ENCODE measurements at places on chromosomes 7 and 10.

- no peak for DNase-seq
Observed at GRCh38 chr7:44387389-44387788, 62.0 kb upstream of the CAMK2B start.

- DNase-seq, result no peak
Observed at GRCh38 chr7:148222721-148223120, 367.8 kb upstream of the C7orf33 start.

GRCh38 chr10:15478429-15478828 lies 107.3 kb upstream of the FAM171A1 start:
- DNase-seq, result no peak

GRCh38 chr10:102982296-102982695 lies 64.2 kb downstream of the CNNM2 start:
- no peak for DNase-seq

- DNase-seq, result no peak
Observed at GRCh38 chr7:45136106-45137060, 21.2 kb upstream of the RAMP3 start.

GRCh38 chr7:36860681-36861080 lies 136.4 kb upstream of the AOAH start:
- no peak for DNase-seq

DNA sequence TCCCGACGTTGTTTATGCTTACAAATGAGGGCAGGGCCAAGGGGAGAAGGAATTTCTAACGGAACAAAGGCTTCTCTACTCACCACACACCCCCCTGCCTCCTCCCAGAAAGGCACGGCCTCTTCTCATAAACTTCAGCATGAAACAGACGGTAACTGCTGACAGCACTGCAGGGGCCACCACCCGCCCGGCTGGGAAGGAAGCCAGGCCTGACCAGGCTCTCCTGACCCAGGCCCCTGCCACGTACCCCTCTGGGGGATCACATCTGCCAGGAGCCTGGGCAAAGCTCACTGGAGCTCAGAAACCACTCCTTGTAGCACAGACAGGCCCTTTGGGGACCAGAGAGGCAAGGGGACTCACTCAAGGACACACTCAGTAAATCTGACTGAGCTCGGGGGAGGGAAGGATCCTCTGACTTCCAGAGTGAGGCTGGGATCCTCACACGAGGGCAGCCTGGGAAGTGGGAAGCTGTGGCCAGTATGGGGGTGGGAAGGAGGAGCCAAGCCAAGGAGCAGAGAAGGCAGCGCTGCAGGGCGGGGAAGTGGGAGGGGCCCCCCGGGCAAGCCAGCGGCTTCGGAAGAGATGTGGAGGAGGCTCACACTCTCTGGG lies 46.1 kb downstream of the ZCCHC24 start:
- peak; percentile 89 for DNase-seq

GRCh38 chr7:7496311-7496710 lies 39.4 kb downstream of the COL28A1 start:
- DNase-seq, result no peak

- DNase-seq, result no peak
Observed at GRCh38 chr10:79293841-79294581, 53.3 kb upstream of the PPIF start.

DNA sequence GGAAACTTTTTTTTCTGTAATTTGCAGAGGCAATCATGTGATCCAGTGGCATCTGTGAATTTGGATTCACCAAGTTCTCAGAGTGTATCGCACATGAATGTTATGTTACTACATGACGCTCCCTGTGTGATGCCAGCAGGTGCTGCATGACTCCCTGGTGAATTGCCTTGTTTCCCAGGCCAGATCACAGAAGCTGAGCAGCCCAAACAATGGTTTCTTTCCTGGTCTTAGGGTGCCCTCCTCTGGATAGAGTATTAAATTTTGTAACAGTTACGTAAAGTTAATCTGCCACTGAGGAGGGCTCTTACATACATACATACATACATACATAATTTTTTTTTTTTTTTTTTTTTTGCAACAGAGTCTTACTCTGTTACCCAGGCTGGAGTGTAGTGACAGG lies 3.6 kb downstream of the ZSCAN21 start:
- DNase-seq, result no peak

DNA sequence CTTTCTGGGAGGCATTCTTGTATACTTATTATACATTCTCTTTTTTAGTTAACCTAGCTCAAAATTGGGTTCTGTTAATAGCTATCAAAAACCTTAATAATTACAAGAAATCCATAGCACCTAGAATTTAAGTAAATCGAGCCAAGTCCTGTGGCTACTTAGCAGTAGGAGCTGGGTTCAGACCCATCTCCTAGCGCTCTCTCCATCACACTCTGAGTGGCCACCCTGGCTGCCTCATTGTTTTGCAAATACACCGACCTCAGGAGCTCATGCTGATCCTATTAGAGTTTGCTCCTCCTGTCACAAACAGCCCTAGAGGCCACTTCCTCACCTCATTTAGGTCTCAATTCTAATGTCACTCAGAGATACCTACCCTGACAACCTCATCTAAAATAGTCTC lies 46.2 kb upstream of the OSBPL3 start:
- no peak for DNase-seq
